ENCODE measurements at places on chromosomes 16 and 17.

DNA sequence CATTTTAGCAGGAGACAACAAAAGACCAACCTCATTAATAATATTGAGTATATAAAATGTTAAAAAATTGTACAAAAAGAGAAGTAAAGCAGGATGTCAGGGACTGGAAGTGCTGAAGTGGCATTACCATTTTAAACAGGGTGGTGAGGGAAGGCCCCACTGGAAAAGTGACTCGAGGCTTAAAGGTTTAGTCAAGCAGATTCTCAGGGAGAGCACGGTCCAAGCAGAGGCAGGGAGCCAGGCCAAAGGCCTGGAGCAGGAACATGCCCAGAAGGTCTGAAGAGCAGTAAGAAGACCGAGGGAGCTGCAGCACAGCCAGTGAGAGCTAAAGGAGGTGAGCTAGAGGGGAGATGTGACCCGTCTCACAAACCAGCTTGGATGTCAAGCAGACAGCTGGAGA is 7.6 kb downstream of the XPO6 start:
- DNase-seq, result no peak

- DNase-seq, result no peak
Observed at GRCh38 chr16:50744881-50745280, 3.0 kb downstream of the CYLD start.

DNA sequence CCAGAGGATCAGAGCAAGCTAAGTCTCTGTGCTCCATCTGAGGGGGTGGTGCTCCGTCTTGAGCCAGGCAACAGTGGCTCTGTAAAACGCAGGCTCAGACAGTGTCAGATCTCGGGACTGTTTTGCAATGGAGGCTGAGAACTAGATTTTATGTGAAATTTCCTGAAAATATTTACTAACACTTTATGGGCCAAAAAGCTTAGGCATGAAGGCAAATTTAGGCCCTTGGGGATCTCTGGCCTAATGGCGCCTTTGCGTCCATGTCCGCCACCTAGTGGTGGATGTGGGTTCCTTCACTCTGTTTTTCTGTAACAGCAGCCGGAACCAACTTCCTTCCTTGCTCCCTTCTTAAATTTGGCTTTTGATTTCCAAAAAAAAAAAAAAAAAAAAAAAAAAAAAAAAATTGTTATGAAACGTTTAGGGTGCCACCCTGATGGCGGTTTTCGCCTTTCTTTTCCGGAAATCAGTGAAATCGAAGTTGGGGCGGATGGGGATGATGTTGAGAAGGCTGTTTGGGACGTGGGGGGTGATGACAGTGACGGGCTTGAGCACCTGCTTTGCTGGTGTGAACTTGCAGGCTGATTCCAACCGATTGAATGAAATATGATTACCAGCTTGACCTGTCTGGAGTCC is 14.0 kb upstream of the ELAC2 start:
- DNase-seq, result peak; percentile 38

DNA sequence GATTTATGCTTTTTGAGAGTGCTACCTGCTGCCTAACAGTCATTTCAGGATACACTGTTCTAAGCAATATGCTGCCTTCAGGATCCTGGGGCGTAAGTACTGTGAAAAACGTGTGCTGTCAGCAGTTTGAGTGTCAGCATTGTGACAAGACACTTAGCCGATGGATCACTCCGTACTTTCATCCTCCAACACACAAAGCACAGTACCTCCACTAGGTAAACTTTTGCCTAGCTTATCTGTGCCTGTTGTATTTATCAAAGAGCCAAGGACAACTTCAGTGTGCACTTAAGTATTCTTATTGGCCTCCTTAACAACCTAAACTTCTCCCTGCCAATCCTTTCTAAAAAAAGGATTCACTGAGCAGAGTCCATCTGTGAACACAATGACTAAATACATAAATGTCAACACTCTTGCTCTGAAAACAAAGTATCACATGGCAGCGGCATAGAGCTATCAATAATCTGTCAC is 33.8 kb upstream of the PHLPP2 start:
- no peak for DNase-seq

DNA sequence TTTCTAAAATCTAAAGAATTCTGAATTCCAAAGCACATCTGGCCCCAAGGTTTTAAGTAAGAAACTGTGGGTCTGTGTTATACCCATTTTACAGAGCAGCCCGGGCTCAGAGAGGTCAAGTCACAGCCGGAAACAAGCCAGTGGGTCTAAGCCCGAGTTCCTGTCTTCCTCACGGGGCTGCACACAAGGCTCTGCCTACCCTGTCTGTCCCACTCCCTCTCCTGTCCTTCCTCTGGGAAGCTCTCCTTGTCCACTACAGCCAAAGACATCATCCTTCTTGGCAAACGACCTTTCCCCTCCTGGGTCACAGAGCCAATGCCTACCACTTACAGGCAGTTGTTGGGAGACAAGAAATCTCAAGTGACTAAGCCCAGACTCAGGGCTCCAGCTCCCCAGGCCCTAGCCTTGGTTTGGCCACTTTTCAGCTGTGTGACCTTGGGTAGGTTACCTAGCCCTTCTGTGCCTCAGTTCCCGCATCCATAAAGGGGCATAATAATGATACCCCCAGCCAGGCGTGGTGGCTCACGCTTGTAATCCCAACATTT is 55.6 kb upstream of the MAP3K14 start:
- DNase-seq, result no peak

DNA sequence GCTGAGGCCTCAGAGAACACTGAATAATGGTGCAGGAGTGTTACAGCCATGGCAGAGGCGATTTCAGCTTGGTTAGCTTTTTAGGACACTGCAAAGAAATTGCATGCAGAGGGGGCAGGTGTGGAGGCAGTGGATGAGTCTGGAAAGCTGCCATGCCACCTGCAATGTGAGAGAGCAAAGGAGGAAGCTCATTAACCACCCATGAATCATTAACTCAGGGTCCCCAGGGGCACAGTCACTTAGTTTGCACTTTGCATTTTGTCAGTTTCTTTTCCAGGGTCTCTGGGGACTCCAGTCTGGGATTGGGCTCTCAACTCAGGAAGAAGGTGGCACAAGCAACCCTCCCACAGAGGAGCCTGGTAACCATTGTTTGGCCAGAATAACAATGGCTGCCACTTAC is 132.9 kb downstream of the USP31 start:
- DNase-seq, result no peak
